Activated effector memory CD4-positive, alpha-beta T cell treated with Interleukin-2 at 50 U/mL for 16 hours (primary cell): ENCODE measurements at places on chromosomes 4 and X.

GRCh38 chr4:127856813-127857447, 23.8 kb upstream of the PLK4 start:
- no peak for DNase-seq

GRCh38 chrX:15869695-15870094, 15.1 kb upstream of the AP1S2 start:
- no peak for DNase-seq

DNA sequence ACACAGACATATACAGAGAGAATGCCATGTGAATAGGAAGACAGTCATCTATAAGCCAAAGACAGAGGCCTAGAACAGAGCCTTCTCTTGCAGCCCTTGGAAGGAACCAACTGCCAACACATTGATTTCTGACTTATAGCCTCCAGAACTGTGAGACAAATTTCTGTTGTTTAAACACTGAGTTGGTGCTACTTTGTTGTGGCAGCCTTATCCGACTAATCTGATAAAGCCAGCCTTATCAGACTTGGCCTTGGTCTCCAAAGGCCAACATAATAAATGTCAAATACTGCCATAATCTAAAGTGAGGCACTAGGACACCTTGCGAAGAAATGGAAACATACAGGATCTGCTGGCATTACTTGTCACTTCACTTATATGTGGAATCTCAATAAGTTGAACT, 24.3 kb upstream of the PRDX4 start:
- no peak for DNase-seq

GRCh38 chr4:139556724-139557555, 921 bp upstream of the SETD7 start:
- peak; percentile 52 for DNase-seq

GRCh38 chr4:48167538-48168263, 33.7 kb upstream of the TXK start:
- DNase-seq, result no peak

DNA sequence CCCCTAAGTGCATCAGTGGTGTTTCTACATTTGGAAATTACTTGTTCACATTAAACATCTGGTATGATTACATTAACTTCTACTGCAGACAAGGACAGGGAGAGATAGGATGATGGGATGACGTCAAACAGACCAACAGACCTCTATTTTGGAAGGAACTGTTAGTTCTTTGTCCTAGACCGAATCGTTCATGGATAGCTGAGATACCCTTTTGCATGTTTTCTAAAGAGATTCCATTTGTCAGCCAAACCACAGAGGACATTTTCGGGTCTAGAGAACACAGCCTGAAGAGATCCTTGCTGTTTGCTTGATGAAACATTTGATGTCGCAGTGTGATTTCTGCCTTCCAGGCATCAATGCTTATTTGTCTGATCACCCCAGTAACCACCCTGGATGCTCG, 27.7 kb downstream of the CHST7 start:
- no peak for DNase-seq

DNA sequence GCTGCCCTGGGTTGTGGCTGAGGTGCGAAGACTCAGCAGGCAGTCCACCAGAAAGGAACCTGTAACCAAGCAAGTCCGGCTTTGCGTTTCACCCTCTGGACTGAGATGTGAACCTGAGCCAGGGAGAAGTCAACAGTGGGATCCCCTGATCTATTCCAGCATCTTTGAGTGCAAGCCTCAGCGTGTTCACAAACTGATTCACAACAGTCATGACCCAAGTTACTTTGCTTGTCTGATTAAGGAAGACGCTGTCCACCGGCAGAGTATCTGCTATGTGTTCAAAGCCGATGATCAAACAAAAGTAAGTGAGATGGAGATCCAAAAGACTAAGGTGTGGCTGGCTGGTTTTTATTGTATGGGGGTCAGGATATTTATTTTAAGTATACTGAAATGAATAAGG, 11.3 kb downstream of the TBC1D1 start:
- no peak for DNase-seq

DNA sequence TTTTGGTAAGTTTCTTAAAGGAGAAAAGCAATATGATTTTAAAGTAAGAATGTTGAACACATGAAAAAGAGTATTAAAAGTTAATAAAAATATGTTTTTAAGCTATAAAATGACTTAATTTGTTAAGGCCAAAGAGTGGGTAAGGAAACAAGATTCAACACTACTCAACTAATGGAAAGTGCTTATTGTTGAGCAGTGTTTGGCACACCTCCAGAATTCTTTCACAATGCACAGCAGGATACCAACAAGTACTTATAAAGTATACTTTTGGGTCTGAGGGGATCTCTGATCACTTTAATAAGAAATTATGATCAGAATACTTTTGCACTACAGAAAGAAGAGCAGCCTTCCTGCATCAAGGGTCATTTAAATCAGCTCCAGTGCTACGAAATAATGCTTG, 5.9 kb downstream of the LAMP2 start:
- no peak for DNase-seq
